Astrocyte of the cerebellum (primary cell): ENCODE measurements at places on chromosomes 2 and 18.

DNA sequence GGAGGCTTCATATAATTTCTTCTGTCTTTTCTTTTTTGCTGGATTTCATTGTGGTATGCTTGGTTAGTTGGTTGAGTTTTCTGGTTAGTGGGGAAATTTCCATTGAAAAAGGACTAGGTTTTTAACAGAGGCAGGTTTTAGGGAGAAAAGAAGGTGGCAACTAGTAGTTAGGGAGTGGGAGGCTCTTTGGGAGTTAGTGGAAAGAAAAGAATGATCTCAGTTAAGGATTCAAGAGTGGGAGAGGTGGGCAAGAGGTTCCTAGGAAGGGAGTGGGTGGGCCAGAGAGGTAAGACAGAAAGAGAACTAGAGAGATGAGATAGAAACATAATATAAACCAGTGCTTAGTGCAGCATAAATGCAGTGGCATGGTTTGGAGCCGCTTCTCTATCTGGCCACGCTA, 96.9 kb downstream of the SPTBN1 start:
- no peak for DNase-seq

- no peak for DNase-seq
Observed at GRCh38 chr2:106851087-106851874, 34.7 kb downstream of the ST6GAL2 start.

DNA sequence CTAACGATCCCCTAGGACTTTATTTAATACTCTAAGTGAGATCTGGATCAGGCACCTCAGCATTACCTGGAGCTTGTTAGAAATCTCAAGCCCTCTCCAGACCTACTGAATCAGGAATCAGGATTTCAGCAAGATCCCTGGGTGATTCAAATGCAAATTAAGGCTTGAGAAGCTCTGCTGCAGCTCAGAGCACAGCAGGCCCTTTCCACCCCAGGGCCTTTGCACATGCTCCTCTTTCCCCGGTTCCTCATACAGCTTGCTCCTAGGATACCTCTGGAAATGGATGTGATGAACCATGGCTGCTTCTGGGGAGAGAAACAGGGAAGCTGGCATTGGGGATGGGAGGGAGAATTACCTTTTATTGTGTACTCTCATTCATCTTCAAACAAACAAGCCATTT, 40.3 kb upstream of the MGAT4A start:
- DNase-seq: no peak

GRCh38 chr18:41765460-41765859, 189.6 kb upstream of the PIK3C3 start:
- no peak for DNase-seq

DNA sequence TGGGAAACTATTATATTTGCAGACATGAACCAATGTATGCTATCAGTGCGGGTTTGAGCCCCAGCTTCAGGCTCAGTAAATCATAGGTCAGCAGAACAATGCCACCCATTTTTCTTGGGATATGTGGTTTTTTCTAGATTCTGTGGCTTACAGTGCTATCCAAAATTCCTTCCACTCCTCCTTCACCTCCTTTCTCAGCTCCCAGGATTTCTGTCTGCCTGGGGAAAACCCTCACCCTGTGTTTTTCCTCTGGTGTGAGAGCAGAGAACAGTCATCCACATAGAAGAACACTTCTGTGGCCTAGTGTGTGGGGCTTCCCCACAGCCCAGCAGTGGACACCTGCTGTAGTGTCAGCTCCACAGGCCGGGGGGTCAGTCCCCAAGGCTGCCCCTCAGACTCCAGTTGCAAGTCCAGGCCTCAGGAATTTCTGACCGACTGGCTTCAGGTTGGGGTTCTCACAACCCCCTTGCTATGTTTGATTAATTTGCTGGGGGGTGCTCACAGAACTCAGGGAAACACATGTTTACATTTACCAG, 238.2 kb downstream of the LDLRAD4 start:
- DNase-seq: no peak

DNA sequence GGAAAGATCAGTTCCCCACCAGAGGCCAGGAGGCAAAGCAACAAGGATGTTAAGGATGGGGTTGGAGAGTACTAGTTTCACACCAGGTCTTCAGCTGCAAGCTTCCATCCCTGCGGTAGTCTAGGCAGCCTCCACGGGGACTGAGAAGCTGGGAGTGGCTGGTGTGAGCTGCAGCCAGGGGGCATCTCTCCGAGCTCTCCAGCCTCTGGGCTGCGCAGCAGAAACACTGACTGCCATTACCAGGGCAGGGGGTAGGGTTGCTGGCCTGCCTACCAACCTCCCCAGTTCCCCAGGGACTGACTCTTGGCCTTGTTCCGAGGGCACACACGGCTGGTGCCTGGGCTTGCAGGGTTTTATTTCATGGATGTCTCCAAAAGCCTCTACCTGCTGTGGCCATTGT, 15.9 kb downstream of the GATA6 start:
- no peak for DNase-seq
